MV-4-11 (cell line): ENCODE measurements at places on chromosomes 4 and X.

DNA sequence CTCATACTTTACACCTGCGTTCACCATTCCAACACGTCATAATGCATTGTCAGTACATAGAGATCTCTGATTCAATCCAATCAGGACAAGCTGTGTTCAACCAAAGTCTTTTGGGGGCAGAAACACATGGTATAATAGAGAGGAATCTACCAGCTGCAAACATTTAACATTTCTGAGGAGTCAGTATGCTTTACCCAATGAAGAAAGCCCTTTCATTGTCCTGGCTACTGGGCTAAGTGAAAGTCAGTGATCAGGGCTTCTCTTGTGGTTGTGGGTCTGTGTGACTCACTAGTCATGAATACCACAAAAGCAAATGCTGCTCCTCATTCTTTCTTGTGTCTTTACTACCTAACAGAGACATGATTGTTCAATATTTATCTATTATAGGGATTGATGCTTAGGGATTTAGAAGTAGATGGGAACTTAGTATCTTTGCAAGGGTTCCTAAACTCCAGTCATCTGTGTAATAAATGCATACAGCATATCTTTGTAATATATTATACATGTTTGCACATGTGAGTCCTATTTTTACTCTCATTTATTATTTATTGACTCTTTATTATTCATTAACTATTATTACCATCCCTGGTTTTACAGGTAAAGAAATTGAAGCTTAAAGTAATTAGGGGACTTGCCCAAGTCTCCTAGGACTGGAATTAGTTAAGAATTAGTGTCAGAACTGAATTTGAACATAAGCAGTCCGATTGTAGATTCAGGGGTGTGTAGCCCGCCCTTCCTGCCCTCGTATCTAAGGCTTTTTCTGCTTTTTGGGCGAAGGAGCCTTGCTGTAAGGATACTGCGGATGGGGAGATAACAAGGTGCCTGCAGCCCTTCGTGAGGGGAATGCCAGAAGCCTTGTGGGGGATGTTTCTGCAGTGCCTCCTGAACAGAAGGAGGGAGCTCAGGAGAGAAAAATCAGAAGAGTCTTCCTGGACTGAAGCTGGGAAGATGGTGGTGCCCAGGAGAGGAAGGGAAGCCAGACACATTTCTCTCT lies 353.1 kb upstream of the BOD1L1 start:
- peak; percentile 91 for DNase-seq

- DNase-seq = no peak
Measured at GRCh38 chr4:123361195-123361861, 35.3 kb upstream of the SPRY1 start.

GRCh38 chrX:44317181-44317580 lies 26.3 kb downstream of the EFHC2 start:
- no peak for DNase-seq

GRCh38 chrX:43612400-43612799 lies 43.7 kb upstream of the MAOA start:
- no peak for DNase-seq

- DNase-seq = no peak
Measured at GRCh38 chr4:112952313-112952700, 97.1 kb upstream of the ANK2 start.

DNA sequence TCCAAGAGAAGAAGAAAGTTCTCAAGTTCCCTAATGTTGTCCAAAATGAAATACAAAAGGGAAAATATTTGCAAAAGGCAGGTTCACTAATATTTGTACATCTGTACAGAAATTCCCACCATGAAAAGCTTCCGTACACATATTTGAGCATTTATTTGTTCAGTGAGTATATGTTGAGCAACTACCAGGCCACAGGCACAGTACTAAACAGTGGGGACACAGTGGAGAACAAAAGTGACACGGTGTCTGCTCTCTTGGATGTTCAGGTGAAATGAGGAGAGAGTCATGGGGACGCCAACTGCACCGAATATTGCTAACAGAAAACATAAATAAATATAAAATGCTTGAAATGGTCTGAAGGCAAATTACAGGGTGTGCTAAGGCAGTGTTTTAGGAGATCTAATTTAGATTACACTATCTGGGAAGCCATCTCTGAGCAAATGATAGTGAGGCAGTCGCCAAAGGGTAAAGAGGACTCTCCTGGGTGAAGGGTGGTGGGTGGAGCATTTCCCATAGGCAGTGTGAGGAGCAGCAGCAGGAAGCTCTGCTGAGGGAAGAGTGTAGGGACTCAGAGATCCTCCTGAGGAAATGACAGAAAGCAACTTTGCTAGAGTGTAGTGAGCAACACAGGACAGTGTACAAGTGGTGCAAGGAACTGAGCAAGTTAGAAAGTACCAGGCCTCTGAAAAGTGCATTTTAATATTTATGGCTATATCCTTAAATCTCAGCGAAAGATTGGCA lies 375.2 kb downstream of the GALNTL6 start:
- DNase-seq = no peak

GRCh38 chr4:64200001-64200555 lies 209.2 kb downstream of the TECRL start:
- DNase-seq = peak; percentile 97

DNA sequence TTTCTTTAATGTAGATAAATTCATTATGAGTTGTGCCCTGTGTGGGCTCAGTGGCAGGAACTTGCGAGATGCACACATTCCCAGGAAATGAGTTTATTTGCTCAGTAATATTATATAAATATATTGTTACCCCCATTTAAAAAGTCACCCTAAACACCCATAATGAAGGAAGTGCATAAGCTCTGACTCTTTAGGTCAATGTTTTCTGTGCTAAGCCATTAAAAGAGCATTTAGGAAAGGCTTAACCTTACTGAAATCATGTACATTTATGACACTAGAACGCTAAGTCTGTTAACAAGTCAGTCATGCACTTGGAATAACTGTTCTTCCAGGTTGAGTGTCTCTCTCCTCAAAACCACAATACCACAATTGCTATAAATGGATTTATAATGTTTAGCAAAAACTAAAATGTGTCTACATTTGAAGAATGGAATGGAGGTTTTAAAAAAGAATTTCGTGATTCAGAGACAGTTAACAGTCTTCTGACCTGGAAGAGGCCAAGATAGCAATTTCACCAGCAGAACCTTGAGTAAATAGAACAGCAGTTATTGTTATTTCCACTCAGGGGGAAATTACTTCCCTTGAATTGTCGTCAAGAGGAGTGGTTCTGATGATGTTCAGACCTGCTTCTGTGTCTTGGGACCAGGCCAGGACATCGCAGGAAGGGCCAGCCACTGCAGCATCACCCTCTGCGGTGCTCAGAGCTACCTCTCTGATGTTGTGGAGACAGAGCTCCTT lies 91.1 kb upstream of the VEGFC start:
- DNase-seq = peak; percentile 19

- no peak for DNase-seq
Measured at GRCh38 chr4:52586069-52586468, 73.0 kb downstream of the USP46 start.

- DNase-seq = no peak
Measured at GRCh38 chr4:40526741-40527140, 102.9 kb downstream of the RBM47 start.

GRCh38 chrX:56802428-56802827 lies 73.4 kb downstream of the NBDY start:
- DNase-seq = no peak

DNA sequence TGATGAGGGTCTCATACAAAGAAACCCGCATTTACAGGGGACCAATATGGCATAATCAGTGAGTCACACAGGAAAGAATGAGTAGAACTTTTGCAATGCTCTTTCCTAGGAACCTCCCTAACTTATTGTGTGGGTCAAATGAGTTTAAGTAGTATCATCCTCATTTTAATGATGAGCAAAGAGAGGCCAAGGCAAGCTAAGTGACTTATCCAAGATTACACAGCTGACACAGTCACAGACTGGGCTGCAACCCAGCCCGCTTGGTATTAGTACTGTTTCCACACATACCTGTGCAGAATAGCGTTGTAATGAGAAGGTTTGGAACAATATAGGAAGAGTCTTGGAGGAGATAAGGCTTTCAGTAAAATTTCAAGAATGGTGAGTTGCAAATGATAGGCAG lies 91.0 kb upstream of the PPP1R2C start:
- no peak for DNase-seq

GRCh38 chrX:35800474-35800873 lies 2.3 kb downstream of the MAGEB16 start:
- no peak for DNase-seq
